ENCODE measurements at places on chromosomes 6 and 20.

DNA sequence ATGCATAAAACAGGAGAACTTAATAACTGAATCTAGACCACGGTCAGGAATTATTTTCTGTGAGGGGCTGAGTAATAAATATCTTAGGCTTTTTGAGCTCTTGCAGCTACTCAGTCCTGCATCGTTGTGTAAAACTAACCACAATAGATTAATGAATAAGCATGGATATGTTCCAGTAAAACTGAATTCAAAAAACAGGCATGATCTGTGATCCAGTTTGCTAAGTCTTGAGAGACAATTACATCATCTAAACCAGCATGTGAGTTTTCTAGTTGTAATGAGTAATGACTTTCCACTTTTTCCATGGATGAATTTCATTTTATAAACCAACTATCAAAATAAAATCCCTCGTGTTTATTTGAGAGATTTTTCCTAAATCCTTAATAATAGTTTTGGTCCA lies 336.8 kb downstream of the RFPL4B start:
- DNase-seq: no peak

DNA sequence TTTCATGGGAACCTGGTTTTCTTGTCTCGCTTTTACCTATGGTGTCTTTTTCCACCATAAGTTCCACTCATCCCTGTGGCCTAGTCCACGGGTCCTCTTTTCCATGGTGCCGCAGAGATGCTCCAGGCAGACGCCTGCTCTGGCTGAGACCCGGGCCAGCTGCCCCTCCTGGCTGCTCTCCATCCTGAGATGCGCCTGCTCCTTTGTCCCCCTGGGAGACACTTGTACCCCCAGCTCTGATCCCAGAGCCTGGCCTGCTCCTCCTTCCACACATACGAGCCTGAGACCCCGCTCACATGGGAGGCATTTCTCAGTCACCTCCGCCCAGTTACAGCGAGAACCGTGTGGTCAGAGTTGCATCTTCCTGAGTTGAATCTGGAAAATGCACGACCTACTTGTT lies 29.6 kb downstream of the RNASET2 start:
- no peak for DNase-seq

- no peak for DNase-seq
Measured at GRCh38 chr6:42315991-42316970, 98.6 kb upstream of the MRPS10 start.

- no peak for DNase-seq
Measured at GRCh38 chr6:41679696-41680095, 41.4 kb downstream of the MDFI start.

DNA sequence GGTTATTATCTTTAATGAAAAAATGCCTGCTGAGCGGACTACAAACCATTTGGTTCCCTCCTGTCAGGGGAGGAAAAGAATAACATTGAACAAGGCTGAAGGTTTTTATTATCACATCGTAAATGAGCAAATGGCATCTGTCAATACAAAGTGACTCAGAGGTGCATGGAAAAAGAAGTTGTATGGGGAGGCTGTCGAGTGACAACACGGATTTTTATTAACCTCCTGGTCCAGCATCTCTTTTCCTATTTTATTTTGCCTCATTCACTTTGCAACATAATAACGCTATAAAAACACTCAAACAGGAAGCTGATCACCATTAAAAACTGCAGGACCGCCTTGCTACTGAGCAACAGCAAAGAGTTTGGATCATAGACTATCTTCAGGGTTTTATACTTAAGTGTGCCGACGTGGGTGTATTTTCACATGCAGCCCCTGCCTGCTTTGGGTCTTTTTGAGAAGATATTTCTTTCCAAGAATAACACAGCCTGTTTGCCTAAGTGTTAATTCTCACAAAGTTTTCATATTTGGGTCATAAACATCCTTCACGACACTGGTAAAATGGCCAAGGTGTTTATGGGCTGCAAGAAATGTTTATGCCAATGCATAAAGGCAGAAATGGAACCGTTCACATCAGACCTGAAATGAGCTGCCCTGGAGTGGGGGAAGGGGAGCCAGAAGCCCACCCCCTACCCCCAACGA lies 132.1 kb upstream of the SALL4 start:
- no peak for DNase-seq

DNA sequence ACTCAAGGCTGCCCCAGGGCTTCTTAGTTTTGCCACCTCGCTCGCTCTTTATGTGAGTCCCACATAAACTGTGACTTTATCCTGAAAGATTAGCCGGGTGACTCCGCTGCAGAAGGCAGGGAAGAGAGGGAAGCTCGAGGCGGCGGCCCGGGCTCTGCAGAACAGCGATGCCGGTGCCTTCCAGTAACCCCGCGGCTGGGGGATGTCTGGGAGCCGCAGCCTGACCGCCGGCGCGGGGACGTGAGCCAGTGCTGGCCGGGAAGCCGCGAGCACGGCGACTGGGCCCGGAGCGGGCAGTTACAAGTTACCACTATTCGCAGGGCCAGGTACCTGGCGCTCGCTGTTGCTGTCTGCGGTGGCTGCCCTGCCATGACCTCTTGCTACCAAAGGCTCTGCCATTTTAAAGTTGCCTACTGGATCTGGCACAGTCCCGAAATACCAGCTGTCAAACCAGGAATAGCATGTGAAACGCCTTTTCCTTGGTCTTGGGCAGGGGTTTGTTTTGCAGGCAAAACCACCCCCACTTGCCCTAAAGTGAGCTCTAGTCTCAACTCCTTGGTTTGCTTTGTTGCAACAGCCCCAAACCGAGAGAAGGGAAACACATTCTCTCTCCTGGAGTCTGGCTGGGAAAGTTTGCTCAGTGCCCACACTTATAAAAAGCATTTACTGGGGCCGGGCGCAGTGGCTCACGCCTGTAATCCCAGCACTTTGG lies 124.0 kb upstream of the SLC2A12 start:
- DNase-seq: no peak

DNA sequence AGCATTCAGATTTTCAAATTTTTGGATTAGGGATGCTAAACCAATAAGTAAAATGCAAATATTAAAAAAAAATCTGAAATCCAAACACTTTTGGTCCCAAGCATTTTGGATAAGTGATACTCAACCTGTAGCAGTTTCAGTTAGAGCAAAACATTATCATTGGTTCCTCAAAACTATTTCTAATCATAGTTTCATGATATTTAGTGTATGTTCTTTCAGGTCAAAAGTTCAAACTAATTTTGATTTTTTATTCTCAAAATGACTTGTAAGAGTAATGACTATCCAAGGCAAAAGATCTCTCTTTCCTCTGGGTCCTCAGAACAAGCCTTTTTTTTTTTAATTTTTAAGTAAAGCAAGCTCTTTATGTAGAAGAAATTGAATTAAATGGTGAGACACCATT lies 64.0 kb upstream of the TFB1M start:
- DNase-seq: no peak

DNA sequence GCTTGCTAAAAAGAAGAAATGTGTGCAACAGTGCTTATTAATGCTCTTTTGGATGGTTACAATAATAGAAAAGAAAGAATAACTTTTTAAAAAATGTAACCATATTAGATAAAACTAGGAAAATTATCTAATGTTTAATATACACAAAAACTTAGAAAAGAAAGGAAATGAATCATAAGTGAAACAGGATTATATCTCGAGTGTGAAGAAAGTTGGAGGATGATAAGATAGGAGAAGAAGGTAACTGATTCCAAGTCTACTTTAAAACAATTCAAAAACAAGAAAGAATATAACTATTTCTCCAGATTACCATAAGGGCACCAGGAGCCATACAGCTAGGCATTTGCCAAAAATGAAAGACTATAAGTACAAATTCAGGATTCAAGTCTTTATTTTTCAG lies 73.0 kb downstream of the PHIP start:
- DNase-seq: no peak

- DNase-seq: no peak
Measured at GRCh38 chr20:48750941-48751635, 76.7 kb downstream of the PREX1 start.

DNA sequence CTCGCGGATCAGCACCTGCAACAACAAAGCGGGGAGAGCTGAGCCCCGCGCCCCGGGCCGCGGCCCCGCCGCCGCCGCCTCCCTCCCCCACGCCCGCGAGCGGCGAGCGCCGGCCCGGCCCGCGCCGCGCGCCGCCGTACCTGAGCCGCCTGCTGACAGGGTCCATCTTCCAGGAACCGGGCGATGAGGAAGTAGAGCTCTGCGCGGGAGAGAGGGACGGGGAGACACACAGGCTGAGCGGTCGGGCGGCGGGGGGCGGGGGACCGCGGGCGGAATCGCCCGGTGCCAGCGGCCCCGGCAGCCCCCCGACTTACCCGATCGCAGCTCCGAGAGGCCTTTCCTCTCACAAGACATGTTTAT lies 359 bp downstream of the PHIP start:
- DNase-seq: no peak

All from left forelimb (tissue), 1 donor.